Vagina (tissue), 2 donors: ENCODE measurements at places on chromosomes 13 and 19.

GRCh38 chr13:24851546-24851945 lies 87.6 kb downstream of the RNF17 start:
- DNase-seq, result no peak

DNA sequence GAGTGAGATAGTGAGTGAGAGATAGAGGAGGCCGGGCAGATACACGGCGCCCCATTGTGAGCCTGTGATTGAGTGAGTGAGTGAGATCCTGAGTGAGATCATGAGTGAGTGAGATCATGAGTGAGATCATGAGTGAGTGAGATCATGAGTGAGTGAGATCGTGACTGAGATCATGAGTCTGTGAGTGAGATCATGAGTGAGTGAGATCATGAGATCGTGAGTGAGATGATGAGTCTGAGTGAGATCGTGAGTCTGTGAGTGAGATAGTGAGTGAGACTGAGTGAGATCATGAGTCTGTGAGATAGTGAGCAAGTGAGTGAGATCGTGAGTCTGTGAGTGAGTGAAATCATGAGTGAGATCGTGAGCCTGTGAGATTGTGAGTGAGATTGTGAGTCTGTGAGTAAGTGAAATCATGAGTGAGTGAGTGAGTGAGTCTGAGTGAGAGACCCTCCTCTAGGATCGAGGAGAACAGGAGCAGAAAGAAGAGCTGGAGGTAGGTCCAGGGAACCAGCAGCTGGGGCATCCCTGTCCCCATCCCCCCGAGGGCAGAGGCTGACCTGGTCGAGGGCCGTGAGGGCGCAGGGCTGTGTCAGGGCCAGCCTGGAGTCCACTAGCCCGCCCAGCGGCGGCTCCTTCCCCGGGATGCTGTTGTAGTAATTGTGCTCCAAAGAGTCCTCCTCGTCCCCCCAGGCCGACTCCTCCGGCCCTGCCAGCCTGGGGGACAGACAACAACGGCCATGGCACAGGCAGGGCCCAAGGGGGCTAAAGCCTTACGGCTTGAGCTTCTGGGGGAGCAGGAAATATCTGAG lies 25.4 kb upstream of the C2CD4C start:
- no peak for DNase-seq

DNA sequence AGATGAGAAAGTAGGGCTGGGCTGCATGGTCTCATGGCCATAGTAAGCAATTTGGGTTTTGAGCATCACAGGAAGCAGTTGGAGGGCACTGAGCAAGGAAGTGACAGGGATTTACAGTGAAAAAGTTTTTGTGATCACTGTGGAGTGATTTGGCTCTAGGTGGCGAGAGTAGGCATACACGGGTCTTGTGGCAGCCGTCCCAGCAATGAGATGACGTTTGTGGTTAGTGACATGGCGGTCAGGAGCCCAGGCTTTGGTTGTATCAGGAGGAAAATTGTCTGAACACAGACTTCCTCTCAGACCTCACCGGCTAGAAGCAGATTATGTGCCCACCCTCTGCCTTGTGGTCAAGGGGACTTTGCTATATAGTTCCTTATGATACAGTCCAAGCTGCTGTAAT lies 3.3 kb downstream of the ZNF444 start:
- no peak for DNase-seq

GRCh38 chr13:82636119-82636518 lies 1246.2 kb downstream of the SLITRK1 start:
- DNase-seq, result no peak

DNA sequence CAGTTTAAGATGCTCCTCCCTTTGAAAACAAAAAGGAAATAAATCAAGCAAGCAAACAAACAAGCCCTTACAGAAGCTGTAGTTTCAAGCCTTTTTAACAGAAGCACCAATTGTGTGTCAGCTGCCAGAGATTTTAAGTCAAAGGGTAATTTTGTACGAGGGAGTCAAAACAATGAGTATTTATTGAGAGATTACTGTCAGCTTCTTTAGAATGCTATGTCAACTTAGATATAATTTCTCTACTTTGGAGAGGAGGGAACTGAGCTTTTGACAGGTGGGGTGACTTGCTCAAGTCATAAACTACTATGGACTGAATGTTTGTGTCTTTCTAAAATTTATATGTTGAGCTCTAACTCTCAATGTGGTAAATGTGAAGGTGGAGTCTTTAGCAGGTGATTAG lies 10.5 kb upstream of the CBY2 start:
- DNase-seq, result no peak

DNA sequence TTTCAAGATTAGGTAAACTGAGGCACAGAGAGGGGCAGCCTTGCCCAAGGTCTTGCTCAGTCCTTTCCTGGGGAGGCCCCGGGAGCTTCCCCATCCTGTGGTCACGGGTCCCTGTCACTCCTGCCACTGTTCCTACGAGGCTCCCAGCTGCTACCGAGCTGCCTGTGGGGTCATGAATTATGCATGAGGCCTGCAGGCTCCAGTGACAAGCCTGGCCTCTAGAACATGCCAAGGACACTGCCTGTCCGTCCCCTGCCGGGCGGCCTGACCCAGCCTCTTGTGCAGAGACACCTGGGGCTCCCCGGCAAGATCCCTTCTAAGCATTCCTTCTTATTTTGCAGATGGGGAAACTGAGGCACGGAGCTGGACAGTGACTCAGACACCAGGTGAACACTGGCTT lies 2.7 kb downstream of the FCHO1 start:
- no peak for DNase-seq

DNA sequence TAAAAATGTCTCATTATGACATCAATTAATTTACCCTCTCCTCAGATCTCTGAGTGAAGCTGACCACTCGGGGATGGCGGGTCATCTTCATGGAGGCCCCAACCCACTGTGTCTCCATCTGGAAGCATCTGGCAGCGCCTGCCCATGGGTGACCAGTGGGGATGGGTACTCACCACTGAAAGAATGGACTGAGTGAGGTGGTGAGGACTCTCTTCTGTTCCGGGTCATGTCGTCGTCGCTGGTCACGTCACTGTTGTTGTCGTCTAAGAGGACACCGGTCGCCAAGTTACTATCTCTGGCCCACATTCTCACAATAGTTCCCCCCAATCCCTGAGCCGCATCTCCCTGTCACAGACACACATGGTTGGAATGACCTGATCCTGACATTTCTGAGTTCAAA lies 17.1 kb downstream of the PEG3 start:
- DNase-seq, result no peak

DNA sequence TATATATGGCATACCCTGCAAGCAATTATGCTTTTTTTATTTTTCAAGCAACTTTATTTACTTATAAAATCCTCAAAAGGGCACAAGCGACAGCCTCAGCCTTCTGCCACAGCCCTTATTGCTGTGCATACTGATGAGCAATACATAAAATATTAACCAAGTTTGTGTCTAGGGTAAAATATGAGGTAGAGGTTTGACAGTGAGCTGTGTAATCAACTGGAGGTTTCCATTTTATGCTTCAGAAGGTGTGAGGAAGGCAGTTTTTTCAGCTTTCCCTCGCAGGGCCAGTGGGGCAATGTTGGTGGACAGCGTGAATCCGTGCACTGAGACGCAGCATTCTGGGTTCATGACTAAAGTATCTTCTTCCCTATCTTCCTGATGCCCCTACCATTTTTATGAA lies 310.4 kb downstream of the IRS2 start:
- DNase-seq, result no peak

DNA sequence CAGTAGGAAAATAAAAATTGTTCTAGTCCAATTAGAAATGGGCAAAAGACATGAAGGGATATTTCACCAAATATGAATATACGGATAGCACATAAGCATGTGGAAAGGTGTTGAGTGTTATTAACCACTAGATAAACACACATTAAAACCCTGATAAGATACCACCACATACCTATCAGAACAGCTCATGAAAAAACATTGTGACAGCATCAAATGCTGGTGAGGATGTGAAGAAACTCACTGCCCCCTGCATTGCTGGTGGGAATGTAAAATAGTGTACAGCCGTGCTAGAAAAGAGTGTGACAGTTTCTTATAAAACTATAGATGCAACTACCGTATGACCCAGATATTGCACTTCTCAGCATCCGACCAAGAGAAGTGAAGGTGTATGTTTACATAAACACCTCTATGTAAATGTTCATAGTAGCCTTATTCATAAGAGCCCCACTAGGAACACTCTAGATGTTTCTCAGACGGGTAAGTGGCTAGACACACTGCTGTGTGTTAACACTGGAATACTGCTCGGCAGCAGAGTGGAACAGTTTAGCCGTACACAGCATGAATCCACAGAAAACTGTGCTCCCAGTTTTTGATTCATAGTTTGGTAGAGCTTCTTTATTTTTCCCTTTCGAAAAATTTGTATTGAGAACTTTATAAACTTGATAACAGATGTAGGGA lies 321.1 kb downstream of the MYO16 start:
- DNase-seq, result no peak

DNA sequence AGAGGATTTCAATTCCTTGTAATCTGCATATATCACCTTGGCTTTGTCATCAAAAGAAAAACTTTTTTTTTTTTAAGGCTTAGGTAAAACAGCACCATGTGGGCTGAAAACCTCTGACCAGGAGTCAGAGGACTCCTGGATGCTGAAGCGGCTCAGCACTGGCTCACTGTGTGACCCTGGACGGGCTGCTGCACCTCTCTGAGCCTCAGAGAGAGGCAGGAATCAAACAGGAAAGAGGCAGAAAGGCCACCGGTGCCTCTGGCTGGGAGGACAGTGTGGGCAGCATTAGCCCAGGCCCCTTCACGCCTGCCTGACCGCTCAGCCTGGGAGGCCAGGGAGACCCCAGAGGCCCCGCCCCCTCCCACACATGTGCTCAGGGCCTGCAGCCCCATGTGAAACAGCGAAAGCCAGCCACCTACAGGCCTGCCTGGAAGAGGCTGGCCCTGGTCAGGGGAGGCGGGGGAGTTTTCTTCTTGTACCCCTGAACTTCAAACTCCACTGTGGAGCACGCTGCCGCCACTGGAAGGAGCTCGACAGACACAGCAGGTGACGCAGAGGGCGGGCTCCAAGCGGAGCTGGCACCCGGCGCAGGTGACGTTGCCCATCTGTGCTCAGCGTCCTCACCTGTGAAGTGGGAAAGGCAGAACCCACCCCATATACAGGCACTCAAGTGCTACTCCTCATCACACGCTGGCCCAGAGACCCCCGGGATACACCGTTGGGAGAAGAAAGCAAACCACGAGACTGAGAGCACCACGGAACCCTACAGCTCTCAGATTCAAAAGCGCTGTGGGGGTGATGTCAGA lies 39.7 kb downstream of the MLLT1 start:
- DNase-seq, result no peak

DNA sequence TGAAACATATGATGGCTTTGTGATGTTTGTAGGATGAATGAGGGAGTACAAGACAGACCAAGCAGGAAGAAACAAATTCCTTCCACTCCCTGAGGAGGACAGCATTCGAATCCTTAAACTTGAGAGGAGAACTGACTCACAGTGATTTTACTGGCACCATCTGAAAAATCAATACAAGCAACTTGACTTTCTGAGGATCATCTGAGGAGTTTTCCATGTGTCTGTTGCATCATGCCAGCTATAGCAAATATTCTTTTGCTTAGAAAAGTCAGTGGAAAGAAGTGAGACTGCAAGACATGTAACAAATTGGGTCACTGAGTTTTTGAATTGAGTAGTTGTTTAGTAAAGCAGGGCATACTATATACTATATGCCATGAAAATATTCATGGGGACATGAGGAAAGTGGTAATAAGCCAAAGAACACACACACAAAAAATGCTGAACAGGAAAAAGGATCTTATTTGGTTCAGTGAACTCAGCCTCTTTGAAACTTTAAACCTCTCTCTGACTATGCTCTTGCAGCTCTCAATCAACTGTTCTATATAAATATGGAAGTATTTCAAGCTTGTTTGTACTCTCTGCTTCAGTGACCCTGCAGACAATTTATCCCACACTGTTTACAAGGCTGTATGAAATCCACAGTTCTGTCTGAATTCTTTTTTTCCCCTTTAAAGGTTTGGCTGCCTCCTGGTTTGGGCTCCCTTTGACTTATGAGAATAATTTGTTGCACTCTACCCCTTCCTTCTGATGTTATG lies 35.5 kb downstream of the SERTM1 start:
- no peak for DNase-seq

DNA sequence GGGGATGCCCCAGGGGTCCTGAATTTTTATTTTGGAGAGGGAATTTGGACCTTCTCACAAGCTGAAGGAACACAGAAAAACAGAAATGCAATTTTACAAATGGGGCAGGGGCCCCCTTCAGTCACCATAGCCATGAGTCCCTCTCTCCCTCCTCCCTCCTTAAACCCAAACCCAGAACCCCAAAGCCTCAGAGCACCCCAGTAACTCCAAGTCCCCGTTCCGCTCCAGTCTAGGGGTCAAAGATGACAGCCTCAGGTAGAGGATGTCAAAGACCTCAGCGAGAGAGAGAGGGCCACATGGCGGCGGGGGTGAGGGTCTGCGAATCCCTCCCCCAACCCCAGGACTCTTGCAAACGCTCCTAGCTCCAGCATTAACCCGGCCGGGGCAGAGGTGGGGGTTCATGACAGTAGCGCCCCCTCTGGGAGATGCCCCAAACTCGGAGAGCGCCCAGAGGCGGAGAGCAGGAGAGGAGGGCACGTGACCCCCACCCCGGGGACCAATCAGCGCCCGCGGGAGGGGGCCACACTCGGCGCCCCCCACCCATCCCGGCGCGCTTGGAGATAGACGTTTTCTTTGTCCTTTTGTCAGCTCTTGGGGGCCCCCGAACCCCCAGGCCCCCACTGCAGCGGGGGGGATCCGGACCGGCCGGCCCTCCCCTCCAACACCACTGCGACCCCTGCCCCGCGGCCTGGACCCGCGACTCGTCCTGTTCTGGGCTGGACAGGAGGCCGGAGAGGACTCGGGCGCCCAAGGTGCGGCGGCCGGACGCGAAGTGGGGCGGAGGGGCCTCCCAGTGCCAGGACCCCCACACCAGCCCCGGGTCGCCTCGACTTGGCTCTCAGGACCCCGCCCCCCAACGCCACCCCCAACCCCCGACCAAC lies 20.8 kb upstream of the SEMA6B start:
- no peak for DNase-seq

DNA sequence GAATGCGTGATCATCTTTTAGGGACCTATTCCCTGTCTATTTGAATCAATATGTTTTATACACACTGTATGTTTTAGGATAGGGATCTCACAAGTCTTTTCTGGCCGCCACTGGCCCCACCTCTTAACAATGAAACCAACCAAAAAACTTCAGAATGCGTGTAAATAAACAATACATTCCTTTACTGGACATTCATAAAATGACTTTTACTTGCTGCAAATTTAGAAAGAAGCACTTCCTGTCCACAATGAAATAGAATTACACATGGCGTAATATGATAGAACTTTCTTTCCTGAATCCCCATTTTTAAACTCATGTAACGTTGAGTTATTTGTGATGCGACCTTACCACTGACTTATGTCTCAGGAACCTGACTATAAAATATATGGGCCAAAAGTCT lies 233.6 kb downstream of the SLITRK6 start:
- DNase-seq, result no peak

DNA sequence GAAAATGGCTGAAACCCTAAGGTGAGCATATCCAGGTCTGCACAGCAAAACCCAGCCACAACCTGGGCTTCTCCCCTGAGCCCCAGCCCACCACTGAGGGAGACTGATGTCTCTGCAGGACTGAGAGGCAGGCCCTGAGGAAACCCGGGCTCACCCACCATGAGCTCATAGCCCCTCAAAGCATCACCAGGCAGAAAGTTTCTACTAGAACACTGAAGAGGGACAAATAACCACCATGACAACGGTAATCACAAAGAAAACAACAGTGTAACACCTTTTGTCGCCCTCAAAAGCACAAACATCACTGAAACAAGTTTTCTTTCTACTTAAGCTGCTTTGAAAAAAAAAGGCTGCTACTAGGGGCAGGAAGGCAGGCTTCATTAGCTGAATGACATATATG lies 29.8 kb downstream of the TSHZ3 start:
- no peak for DNase-seq
